NCI-H226 (cell line): ENCODE measurements at places on chromosomes 12 and 14.
A peak's percentile ranks its signal among the peaks of the same experiment; 100 is the strongest.

DNA sequence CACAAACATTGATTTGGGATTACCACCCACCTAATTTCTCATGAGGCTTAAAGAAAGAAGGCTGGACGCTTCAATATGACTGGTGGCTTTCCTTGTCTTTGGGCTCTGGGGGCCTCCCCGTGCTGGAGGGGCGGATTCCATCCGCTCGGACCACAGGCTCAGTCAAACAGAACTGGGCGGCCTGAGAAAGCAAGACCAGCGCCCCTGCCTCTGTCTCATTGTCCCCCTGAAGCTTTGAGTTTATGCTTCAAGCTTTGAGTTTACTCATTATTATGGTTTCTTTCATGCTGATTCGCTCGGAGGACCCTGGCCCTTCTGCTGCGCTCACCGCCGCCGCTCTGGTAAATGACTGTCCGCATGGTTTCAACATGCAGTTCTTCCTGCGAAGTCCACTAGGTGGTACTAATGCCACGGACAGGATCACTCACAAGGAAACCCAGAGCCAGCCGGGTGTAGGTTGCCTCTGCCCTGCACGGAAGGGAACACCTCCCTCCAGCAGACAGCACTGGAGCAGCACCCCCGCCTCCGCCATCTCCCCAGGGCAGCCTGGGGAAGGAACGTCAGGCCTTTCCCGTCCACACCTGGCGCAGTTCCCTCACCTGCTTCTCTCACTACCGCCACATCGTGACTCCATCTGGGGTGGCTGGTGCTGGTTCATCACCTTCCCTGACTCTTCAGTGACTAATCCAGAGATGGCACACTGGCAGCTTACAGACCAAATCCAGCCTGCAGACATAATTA lies 13.2 kb upstream of the TIGAR start:
- peak; percentile 72 for DNase-seq

DNA sequence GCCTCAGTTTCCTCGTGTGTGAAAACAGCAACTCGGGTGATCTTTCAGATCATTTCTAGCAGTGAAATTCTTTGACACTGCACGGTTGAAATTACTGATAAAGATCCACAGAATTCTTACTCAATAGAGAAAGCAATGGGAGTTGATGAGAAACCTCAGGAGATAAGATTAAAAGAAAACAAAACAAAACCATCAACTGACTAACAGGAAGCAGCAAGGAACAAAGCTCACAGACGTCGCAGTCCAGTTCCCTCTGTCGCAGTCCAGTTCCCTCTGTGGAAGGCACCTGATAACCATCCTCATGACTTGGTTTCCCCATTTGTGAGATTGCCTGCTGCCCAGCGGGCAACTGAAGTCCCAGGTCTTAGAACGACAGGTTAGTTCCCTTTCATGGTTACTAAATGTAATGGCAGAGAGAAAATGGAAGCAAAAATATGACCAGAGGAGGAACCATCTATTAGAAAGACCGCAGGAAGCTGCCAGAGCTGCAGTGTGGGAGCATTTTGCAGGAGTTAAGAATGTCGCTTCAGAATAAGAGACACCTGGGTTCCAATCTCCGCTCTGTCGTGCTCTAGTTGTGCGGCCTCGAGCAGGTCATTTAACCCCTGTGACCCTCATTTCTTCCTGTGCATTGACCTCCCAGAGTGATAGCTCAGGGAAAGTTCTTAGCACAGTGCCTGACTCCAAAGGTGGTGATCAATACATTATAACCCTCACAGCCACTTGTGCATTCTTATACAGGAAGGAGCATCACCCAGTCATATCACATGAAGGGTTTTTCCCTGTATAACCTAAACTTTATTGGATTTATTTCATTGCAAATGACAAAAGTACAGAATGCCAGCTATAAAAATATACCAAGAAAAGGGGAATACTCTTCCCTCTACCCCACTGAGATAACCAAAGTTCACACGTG lies 5.1 kb upstream of the MED13L start:
- DNase-seq: no peak

DNA sequence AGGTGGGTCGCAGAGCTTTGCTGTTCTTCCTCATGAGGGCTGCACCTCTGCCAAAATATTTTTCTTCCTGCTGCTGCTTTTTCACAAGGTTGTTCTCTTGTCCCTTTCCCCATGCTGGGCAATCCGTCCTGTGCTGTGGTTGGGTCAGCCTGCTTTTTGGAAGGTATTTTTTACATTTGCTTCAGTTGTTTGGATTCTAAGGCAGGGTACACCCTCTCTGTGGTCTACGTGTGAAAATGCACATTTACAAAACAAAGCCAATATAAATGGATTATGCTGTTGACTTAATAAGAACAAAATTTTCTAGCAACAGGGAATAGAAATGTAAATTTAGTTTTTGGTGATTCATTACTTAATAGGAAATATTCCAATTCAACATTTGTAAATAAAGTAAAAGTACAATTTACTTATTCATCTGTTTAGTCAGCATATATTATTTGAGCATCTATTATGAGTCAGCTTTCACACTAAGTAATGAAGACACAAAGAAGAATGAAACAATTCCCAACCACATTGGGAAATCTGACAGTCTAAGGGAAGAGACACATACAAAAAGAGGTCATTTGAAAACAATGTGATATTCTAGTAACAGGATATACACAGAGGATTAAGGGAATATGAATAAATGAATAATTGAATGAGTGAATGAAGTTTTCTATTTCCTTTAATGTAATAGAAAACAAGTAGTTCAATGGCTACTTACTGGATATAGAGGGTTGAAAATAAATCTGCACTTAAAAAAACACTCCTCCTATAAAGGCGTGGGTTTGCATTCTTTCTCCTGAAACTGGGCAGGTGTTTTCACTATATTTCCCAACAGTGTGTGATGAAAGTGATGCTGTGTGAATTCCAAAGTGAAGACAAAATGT lies 94.6 kb upstream of the PRICKLE1 start:
- peak; percentile 43 for DNase-seq

DNA sequence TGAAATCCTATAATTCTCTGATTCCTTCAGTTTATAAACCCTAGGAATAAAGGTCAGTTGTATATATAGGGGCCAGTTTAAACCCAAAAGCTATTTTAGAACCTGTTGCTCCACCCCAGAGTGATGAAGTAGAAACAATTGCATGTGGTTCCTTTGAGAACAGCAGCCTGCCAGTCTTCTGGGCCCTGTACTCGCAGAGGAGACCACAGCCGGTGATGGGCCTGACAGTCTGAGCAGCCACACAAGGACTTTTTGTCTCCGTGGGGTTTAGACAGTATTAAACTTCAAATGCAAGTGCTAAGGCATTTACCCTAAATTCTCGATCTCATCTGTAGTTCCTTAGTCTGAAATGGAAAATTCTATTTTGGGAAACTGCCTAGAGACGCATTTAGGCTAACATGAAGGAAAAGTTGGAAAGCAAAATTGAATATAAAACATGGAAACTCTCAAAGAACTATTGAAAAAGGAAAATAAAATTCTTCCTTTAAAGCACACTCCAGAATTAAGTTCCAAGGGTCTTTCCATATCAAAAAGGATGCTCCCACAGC lies 80.6 kb downstream of the PRICKLE1 start:
- no peak for DNase-seq

- DNase-seq: peak; percentile 70
These were observed at the start of gene JAG2 for GRCh38 chr14:105168496-105168978. JAG2 (minus strand) TSS chr14:105168776; CDS start chr14:105168420, 356 bp downstream.

DNA sequence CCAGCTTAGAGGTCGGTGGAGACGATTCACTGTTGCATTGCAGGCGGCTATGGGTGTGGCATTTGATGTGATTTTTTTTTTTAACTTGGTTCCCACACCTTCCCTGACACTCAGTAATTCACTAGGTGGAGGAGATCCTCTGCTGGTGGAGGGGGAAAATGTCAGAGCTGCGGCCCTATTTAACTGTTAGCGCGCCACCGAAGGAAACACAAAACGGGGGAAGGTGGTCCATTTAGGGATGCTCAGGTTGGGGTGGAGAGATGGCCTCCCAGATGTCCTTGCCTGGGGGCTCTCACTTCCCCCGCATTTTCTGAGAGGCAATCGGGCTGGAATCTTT lies 4.3 kb upstream of the HOXC12 start:
- no peak for DNase-seq

- DNase-seq: peak; percentile 78
These were observed at the start of gene PPP2R5C for GRCh38 chr14:101761032-101761880. PPP2R5C (plus strand) TSS chr14:101761709; CDS start chr14:101761894, 185 bp downstream.

DNA sequence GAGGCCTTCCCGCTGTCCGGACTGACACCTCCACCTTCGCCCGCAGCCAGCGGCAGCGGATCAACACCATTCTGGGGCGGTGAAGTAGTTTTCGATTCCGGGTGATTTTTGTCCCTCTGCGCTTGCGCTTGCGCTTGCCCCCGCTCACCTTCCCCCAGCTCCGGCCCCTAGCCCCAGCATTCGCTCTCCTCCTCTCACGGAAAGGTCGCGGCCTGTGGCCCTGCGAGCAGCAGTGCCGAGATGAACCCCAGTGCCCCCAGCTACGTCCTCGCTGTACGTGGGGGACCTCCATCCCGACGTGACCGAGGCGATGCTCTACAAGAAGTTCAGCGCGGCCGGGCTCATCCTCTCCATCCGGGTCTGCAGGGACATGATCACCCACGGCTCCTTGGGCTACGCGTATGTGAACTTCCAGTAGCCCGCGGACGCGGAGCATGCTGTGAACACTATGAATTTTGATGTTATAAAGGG lies 22.7 kb upstream of the SRGAP1 start:
- DNase-seq: no peak

GRCh38 chr14:59292028-59292427 lies 103.6 kb downstream of the DAAM1 start:
- no peak for DNase-seq

GRCh38 chr14:47483449-47483848 lies 192.0 kb downstream of the MDGA2 start:
- DNase-seq: no peak

DNA sequence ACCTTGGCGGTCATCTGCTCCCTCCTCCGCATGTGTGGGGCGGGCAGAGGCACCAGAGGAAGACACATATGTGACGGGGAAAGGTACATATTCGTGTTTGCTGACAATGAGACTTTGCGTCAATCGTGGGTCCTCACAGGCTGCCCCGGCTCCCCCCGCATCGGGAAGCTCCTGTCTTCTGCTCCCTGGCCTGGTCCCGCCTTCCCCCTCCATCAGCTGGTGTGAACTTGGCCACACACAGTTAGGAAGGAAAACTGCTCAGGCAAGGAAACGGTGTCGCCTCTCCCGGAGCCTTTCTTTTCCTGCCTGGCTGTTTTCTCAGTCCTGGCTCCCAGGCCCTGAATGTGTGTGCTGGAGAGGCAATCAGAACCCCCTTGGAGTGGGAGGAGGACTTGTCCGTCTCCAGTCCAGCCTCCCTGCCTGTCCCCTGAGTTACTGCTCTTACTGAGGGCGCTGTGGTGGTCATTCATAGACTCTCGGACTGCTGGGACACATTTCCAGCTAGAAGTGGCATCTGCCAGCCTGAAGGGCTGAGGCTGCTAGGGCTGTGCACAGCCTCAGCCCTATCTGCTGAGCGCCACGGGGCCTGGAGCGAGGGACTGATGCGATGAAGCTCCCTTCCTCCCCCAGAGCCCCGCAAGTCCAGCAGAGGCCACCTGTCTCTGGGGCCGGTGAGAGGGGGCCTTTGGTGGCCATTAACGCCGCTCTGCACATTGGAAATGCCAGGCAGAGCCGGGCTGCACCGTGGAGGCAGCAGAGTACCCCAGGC lies 44.2 kb upstream of the TSPAN9 start:
- DNase-seq: no peak

- no peak for DNase-seq
These were observed 12.2 kb upstream of the PLEKHG7 start for GRCh38 chr12:92690601-92691000.

- no peak for DNase-seq
These were observed 11.7 kb downstream of the RAD9B start for GRCh38 chr12:110513842-110514241.

- no peak for DNase-seq
These were observed 297.2 kb upstream of the AMIGO2 start for GRCh38 chr12:47376927-47377326.

DNA sequence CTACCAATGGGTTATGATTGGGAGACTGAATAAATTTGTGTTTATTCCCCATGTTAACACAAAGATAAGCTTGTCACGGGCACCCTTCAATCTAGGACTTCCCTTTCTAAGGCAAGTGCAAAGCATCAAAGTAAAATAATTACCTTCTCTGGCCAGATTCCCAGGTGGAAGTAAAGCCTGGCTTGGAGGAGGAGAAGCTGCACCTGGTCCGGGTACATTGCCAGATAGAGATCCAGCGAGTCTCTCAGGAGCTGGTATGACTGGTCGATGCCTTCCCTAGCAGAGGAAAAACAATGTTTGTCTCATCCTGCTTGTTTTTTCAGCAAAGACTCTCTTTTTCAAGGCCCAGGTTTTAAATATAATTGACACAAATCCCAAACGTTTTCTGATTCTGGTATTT lies 24.9 kb downstream of the FBXO21 start:
- no peak for DNase-seq

DNA sequence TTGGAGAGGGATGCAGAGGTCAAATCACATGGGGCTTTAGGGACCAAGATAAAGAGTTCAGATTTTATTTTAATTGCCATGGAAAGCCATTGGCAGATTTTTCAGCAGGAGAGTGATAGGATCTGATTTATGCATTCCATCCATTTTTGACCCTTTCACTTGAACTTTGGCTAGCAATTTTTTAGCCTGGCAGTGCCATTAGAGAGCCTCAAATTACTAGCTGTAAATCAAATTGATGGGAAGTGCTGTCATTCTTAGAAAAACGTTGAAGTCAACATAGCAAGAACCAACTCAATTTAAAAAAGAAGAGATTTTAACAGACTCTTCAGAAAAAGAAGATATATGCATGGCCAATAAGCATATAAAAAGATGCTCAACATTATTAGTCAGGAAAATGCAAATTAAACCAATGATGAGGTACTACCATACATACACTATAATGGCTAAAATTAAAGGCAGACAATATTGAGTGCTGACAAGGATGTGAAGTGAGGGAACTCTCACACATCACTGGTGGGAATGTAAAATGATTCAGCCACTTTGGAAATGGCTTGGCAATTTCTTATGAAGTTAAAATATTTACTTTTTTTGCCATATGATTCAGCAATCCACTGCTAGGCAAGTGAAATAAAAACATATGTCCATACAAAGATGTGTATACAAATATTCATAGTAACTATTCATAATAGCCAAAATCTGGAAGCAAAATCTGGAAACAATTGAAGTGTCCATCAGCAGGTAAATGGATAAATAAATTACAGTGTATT lies 89.7 kb downstream of the PTCSC3 start:
- no peak for DNase-seq

- DNase-seq: peak; percentile 48
These were observed at the start of gene ABCD2 for GRCh38 chr12:39619660-39620433. ABCD2 (minus strand) TSS chr12:39619803; CDS start chr12:39619615, 188 bp downstream.

GRCh38 chr14:54086767-54087166 lies 130.1 kb upstream of the BMP4 start:
- no peak for DNase-seq

- peak; percentile 71 for DNase-seq
These were observed 3.4 kb downstream of the SSPN start for GRCh38 chr12:26198742-26199141.

- DNase-seq: no peak
These were observed 201.7 kb upstream of the PLXNC1 start for GRCh38 chr12:93946542-93947150.

- DNase-seq: peak; percentile 79
These were observed 19.5 kb downstream of the ATF7IP start for GRCh38 chr12:14384783-14385638.
